ENCODE measurements at places on chromosomes 16 and 17.

DNA sequence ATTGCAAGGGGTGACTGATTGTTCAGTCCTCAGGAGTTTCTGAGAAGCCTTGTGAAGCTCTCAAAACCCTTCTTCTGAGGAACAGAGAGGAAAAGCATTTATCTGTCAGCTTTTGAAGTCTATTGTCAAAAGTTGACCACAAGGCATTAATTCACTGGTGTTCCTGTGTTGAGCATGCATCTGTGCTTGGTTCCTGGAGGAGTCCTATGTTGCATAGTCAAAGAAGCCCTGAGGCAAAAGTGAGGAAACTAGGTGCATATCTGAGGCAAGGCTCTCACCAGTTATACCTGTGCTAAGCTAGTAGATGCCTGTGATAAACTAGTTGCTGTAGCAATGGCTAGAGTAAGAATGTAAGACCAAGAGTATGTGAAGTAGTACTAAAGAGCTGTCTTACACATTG, 1.8 kb upstream of the HEATR6 start:
- H3K4me1 ChIP-seq = peaks cover 18% of the 10 kb centered on the region
- no peaks in the 10 kb centered on the region for H3K27me3 ChIP-seq
- no peak overlapping the region for H3K27ac ChIP-seq
- H3K36me3 ChIP-seq = peaks cover 16% of the 10 kb centered on the region

DNA sequence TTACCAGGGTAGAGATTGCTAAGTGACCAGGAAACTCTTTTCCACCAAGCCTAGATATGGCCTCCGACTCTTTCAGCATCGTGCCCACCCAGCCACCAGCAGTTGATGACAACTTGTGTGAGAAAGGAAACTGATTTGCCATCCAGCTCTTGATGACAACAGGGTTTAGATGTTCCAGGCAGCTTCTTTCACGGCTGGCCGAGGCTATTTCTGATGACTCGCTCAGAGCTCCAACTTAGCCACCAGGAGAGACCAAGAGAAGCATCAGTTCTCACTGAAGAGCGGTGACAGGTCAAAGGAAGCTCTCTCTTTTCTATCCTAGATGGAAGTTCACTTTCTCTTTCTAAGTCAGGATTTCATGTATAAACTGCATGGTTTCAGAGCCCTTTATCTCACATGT, 61.2 kb downstream of the MPHOSPH6 start:
- no peak overlapping the region for H3K4me3 ChIP-seq
- no peak overlapping the region for H3K27ac ChIP-seq
- no peaks in the 10 kb centered on the region for H3K36me3 ChIP-seq
- DNase-seq = no peak
- H3K27me3 ChIP-seq = peaks cover 43% of the 10 kb centered on the region
- H3K4me1 ChIP-seq = no peaks in the 10 kb centered on the region

GRCh38 chr17:7574176-7574953, 5.1 kb upstream of the CD68 start:
- peak overlapping the region; percentile 98 for H3K4me3 ChIP-seq
- H3K36me3 ChIP-seq = peaks cover 84% of the 10 kb centered on the region
- H3K27me3 ChIP-seq = no peaks in the 10 kb centered on the region
- peaks cover 41% of the 10 kb centered on the region for H3K4me1 ChIP-seq

DNA sequence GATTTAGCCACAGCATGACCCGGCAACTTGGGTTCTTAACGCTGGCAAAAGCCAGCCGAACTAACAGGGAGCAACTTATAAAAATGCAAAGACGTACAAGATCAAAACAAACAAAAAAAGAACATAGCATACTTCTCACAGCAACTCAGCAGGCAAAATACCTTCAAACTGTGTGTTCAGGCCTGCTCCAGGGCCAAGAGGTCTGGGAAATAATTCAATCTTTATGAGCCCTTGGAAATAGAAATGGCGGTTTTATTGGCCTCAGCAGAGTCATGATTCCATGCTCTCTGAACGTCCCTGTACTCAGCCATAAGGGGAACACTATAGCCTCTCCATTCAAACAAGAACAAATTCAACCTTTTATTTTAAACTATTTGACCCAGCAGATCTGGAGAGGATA, 101.3 kb upstream of the C17orf78 start:
- H3K4me3 ChIP-seq = no peak overlapping the region
- H3K36me3 ChIP-seq = peaks cover 21% of the 10 kb centered on the region
- no peaks in the 10 kb centered on the region for H3K27me3 ChIP-seq
- no peak for DNase-seq
- H3K4me1 ChIP-seq = no peaks in the 10 kb centered on the region

DNA sequence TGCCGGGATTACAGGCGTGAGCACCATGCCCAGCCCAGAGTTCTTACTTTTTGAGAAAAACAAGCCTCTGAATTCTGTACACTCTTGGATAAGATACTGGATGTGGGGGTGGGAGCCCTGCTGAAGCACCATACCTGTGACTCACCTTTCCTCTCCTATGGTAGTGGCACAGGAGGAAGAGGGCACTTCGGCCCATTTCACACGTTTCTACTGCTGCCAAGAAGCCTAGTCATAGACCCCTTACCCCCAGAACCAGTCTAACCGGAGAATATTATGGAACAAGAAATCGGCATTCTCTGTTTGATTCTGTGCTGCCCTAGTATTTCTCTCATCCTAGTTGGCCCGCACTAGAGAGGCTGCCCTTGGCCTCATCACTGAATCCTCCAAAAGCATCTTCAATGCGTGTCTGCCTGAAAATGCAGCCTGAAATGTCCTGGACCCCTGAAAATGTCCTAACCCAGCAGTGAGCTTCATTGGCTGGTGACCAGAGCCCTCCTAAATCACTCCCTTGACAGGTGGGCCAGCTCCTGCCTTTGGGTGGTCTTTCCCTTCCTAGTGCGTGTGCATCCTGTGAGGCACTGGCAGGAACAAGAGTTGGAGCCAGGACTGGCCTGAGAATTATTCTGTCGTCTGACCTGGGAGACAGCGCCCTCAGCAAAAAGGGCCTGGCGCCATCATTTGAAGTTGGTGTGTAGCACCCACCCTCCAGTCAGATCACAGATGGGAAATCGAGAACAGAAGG, 37.9 kb downstream of the NDEL1 start:
- H3K4me1 ChIP-seq = no peaks in the 10 kb centered on the region
- no peaks in the 10 kb centered on the region for H3K27me3 ChIP-seq
- no peak for DNase-seq
- H3K4me3 ChIP-seq = no peak overlapping the region
- no peak overlapping the region for H3K27ac ChIP-seq

DNA sequence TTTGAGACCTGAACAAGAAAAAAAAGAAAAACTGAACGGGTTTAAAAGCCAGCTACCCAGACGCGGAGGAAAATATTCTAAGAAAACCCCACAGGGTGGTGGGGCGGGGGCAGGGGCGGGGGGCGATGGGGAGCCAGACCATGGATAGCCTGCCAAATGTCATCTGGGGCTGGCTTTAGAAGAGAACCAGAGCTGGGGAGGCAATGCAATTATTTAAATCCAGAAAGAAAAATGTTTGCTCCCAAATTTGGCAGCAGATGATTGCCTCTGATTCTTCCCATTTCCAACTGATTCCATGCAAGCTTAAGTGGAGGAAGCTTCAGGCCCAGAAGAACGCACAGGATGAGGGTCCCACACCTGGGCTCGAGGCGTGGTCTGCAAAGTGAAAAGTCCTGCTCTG, 34.8 kb downstream of the ZNF423 start:
- H3K4me3 ChIP-seq = no peak overlapping the region
- H3K27ac ChIP-seq = no peak overlapping the region
- no peak for DNase-seq
- H3K4me1 ChIP-seq = no peaks in the 10 kb centered on the region
- peaks cover 6% of the 10 kb centered on the region for H3K27me3 ChIP-seq
- no peaks in the 10 kb centered on the region for H3K36me3 ChIP-seq

DNA sequence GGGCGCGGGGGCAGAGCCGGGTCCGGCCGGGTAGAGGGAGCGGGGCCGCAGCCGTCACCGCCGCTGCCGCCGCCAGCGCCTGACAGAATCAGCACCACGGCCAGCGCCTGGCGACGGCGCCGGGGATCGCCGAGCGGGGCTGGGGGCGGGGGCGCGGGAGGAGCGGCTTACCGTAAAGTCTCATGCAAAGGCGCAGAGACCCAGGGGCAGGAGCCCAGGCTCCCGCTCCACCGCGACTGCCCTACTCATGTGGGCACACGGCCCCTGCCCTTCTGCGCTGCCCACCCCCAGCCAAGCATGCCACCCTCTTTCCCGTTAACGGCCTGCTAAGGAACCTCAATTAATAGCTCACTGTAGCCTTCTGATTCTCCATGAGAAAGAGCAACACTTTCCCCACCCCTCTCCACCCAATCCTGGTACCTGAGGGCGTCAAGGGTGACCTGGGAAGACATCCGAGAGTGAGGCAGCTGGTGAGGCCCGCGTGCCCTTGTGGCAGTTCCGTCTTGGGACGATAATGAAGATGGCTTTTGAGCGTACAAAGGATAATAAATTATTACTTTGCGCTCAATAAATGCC, at the start of gene SEZ6:
Gene SEZ6 (minus strand): TSS at position 98 of the 576 bp plus-strand sequence. CDS start 164 bp downstream, outside the sequence.
- H3K4me1 ChIP-seq = no peaks in the 10 kb centered on the region
- DNase-seq = peak; percentile 49
- peaks cover 3% of the 10 kb centered on the region for H3K36me3 ChIP-seq
- H3K4me3 ChIP-seq = no peak within 1 kb of the TSS
- H3K27me3 ChIP-seq = peaks cover 54% of the 10 kb centered on the region

- peak overlapping the region; percentile 44 for H3K27ac ChIP-seq
- peaks cover 33% of the 10 kb centered on the region for H3K4me1 ChIP-seq
- no peak overlapping the region for H3K4me3 ChIP-seq
- H3K36me3 ChIP-seq = peaks cover 13% of the 10 kb centered on the region
- H3K27me3 ChIP-seq = no peaks in the 10 kb centered on the region
Observed at GRCh38 chr16:10931134-10931533, 11.1 kb downstream of the DEXI start.

GRCh38 chr17:45123076-45123770, 9.1 kb downstream of the PLCD3 start:
- H3K27ac ChIP-seq = peak overlapping the region; percentile 54
- no peak for DNase-seq
- H3K4me1 ChIP-seq = peaks cover 6% of the 10 kb centered on the region
- H3K27me3 ChIP-seq = peaks cover 8% of the 10 kb centered on the region
- H3K36me3 ChIP-seq = no peaks in the 10 kb centered on the region

DNA sequence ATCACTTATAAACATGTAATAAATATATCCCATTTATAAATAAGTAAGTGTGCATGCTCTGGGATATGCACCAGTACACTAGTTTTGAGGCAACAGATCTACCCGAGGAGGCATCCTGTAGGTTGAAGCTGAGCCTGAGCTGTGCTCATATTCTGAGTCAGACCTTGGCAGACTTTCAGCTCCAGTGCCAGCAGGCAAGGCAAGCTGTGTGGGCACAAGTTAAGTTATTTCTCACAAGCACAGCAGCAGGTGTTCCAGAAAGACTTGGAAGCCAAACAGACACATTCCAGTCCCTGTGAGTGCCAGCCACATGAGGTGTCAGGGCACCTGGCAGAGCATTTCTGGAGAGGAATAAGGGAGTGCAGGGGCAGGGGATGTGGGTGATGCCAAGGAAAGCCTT, 1.3 kb upstream of the CLEC19A start:
- peaks cover 9% of the 10 kb centered on the region for H3K27me3 ChIP-seq
- no peak for DNase-seq
- H3K4me3 ChIP-seq = no peak overlapping the region
- H3K36me3 ChIP-seq = peaks cover 6% of the 10 kb centered on the region
